CD4-positive, alpha-beta T cell treated with Interleukin-17A for 1 hour (primary cell): ENCODE measurements at places on chromosomes 5 and 9.

GRCh38 chr5:55141945-55142690, 17.9 kb upstream of the GPX8 start:
- peak; percentile 11 for DNase-seq

DNA sequence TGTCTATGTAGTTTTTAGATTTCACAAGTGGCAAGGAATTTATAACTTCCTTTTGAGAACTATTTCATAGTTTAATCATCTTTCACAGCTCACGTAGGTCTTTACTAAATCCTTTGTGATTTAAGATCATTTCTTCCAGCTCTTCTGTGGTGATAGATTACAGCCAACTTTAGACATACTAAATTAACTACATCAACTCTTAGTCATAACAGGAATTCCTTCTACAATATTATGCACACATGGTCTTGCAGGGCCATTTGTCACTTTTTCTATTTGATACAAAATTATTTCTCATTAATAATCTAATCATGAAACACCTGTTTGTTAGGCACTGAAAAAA, 208.4 kb downstream of the PDE4D start:
- no peak for DNase-seq

- DNase-seq = no peak
Measured at GRCh38 chr5:8057769-8058168, 188.8 kb downstream of the MTRR start.

- DNase-seq = no peak
Measured at GRCh38 chr9:7762600-7762999, 37.0 kb downstream of the DMAC1 start.

DNA sequence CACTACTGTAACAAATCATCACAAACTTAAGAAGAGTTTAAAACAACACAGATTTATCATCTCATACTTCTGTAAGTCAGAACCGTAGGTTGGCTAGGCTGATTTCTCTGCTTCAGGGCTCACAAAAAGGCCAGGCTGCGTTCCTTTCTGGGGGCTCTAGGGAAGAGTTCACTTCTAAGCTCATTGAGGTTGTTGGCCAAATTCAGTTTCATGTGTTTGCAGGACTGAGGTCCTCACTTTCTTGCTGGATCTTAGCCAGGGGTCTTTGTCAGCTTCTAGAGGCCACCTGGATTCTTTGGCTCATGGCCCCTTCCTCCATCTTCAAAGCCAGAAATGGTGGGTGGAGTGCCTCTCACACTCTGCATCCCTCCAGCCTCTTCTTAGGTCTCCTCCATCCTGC, 76.0 kb downstream of the ACTBL2 start:
- no peak for DNase-seq

GRCh38 chr5:173355561-173355960, 27.3 kb upstream of the STC2 start:
- DNase-seq = no peak

GRCh38 chr5:11166923-11167322, 405.9 kb upstream of the DAP start:
- no peak for DNase-seq

GRCh38 chr9:133664173-133665050, 28.2 kb downstream of the DBH start:
- no peak for DNase-seq

- DNase-seq = no peak
Measured at GRCh38 chr9:34154057-34154456, 24.8 kb upstream of the UBAP1 start.

- DNase-seq = no peak
Measured at GRCh38 chr5:104237586-104237985, 675.0 kb upstream of the NUDT12 start.

GRCh38 chr9:91533382-91533781, 109.8 kb upstream of the NFIL3 start:
- DNase-seq = no peak

- no peak for DNase-seq
Measured at GRCh38 chr5:6135977-6136376, 242.4 kb downstream of the MED10 start.

DNA sequence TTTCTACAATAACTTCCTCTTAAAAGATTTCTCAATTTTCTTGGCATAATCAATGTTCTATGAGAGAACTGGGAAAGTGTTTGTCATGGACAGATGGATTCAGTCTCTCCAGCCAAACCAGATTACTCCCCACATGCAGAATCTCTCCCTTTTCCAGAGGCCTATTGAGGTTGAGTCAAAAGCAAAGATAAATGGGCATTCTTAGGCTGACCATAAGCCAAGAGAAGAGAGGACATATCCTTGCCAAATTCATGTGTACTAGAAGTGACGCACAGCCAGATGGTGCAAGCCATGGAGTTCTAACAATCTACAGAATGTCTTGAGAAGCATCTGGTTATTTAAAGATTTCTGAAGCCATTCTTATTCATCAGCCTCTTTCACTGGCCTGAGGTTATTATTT, 2115.0 kb downstream of the MAT2B start:
- no peak for DNase-seq

- DNase-seq = no peak
Measured at GRCh38 chr9:68609901-68610415, 69.3 kb upstream of the TMEM252 start.

GRCh38 chr9:127162864-127163365, 40.5 kb upstream of the ANGPTL2 start:
- no peak for DNase-seq

DNA sequence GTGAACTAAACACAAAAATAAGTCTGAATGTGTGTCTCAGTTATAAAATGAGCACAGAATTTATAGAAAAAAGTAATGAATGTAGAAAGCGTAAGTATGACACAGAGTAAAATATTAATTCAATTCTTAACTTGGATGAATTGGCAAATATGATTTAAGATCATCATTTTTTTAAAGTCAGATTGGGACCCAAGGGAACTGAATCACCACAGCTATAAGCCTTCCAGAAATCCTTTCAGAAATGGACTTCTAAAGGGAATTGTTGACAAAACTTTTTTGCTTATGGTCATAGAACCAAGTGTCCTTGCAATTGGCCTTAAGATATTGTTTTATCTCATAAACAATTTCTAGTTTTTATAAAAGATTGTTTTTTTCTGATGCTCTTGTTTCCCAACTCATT, 495.1 kb upstream of the DAB2 start:
- DNase-seq = no peak

GRCh38 chr5:56454219-56454862, 221.2 kb upstream of the ANKRD55 start:
- peak; percentile 11 for DNase-seq

DNA sequence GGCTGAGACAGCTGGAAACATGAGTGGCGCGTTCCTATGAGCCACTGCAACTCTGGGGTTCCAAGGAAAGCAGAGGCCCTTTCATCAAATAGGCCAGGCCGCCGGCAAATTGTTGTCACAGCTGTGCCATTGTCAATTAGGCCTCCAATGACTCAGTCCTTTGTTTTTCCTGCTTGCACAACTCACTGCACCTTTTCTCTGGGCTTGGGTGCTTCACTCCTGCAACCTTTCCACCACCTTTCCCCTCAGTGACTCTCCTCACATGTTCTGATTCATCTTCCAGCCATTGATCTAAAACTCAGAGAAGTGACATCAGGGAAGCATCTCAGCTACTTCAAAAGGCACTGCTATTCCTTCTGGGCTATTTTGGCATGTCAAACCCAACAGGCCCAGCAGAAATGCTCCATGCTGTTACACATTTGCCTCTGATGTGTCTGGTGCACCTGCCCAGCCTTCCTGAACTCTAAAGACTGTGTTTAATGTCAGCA, 653.7 kb downstream of the NR2F1-AS1 start:
- DNase-seq = no peak

GRCh38 chr9:123049589-123050222, 16.2 kb downstream of the GPR21 start:
- DNase-seq = no peak

DNA sequence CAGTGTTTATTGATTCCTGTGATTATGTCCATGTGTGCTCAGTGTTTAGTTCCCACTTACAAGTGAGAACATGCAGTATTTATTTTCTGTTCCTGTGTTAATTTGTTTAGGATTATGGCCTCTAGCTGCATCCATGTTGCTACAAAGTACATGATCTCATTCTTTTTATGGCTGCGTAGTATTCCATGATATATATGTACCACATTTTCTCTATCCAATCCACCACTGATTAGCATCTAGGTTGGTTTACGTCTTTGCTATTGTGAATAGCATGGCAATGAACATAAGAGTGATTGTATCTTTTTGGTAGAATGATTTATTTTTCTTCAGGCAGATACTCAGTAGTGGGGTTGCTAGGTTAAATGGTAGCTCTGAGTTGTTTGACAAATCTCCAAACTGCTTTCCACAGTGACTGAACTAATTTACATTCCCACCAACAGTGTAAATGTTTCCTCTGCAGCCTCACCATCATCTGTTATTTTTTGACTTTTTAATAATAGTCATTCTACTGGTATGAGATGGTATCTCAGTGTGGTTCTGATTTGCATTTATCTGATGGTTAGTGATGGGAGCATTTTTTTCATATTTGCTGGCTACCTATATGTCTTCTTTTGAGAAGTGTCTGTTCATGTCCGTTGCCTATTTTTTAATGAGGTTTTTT, 47.5 kb upstream of the ELL2 start:
- no peak for DNase-seq

DNA sequence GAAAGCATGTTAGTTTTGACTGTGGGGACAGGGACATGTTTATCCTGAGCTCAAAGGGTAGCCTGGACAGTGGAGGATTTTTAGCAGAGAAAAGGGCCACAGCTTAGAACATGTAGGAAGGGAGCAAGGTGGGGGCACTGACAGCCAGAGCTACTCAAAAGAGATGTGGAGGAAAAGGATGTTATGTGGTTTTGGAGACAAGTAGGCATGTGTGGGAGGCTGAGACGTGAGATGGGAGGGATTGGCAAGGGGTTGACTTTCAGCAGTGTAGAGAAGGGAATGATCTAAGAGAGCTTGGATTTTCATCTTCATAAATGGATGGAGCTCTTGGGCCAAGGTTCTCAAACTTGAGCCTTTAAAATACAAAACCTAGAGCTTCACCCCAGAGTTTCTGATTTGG, 24.0 kb downstream of the SYK start:
- DNase-seq = no peak

- DNase-seq = no peak
Measured at GRCh38 chr9:97307091-97307490, 368 bp upstream of the CCDC180 start.

GRCh38 chr5:40669606-40670390, 9.9 kb upstream of the PTGER4 start:
- no peak for DNase-seq

DNA sequence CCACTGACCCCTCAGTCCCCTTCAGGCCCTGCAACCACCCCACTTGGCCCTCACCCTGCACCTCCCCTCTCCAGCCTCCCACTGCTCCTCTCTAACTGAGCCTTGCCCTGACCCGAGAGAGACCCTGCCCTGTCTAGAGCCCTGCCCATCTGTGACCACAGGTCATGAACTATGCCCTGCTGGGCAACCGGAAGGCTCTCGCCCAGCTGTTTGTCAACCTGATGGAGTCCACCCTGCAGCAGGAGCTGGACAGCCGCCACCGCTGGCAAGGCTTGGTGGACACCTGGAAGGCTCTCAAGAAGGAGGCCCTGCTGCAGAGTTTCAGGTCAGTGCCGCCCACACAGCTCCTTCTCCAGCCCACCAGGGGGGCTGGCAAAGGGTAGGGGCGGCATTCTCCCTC, 9.4 kb downstream of the CCDC180 start:
- no peak for DNase-seq

DNA sequence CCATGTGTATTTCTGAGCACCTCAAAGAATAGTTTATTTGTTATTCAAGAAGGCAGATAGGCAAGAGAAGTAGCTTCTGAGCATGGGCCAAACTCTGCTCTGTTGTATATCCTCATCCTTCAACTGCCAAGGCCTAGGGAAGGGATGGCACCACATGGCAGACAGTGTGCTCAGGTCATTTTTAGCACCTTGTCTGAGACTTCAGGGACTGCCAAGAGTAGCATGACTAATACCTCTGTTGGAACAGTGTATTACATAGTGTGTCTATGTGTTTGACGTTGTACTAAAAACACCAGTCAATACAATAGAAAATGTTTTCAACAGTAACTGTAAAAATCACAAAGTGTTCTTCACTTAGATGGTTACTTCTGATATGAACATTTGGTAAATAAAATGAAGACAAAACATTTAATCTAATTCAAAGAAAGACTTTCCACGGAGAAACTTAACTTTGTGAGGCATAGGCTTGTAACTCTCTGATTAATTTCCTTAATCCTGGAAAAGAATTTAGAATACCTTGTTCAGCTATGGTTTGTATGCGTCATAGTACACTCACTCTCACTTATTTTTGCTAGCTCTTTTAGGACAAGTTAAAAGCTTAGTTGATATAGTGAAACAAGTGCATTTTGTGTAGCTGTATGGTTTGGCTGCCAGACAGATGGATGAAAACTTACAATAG, 318.4 kb upstream of the RIOK2 start:
- no peak for DNase-seq

DNA sequence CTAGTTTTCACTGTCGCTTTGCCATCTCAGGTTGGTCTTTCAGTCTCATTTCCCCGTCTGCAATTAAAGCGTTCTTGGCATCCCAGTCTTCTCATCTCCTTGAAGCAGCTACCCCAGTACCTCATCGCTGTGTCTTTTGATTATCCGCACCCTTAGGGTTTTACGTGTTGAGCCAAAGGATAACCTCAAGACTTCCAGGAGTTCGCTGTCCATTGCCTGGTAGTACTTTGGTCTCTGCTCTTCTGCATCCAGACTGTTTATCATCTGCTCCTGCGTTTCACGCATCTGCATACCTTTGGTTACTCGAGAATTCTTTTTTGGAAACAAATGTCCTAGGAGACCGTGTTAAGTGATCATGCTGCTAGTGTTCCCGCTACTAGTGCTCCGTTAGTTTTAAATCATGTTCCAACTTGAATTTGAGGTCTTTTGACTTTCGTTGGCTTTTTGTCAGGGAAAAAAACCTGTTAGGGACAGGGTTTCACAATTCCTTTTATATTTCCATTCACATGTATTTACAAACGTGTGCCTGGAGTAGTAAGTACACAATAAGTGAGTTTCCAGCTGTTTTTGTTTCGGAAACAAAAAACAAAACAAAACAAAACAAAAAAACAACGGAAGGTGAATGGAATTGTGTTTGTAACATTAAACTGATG, 888 bp downstream of the RABGAP1 start:
- no peak for DNase-seq

DNA sequence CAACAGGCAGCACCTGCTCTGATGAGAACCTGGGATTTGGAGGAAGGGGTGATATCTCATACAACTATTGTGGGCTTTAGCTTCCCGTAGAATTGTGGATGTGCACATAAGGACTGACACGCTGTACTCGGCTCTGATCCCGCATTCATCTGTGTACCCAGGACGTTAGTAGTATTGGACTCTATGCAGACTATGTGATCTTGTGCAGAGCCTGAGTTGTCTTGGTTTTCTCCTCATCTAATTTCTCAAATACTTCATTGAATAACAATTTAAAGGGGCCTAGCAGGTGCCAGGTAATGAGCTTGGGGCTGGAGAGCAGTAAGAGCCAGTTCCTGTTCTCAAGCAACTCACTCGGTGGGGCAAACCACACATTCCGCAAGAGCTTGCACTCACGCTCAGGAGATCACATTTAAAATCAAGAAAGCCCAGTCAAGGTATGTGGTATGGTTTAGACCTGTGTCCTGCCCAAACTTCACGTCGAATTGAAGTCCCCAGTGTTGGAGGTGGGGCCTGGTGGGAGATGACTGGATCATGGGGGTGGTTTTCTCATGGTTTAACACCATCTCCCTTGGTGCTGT, 14.8 kb downstream of the C5orf15 start:
- no peak for DNase-seq

- no peak for DNase-seq
Measured at GRCh38 chr9:107866711-107867311, 377.2 kb upstream of the KLF4 start.
